Adipocyte (in vitro differentiated cells): ENCODE measurements at places on chromosomes 5 and 9.
A peak's percentile ranks its signal among the peaks of the same experiment; 100 is the strongest.

- no peak for DNase-seq
Observed at GRCh38 chr9:87882627-87883026, at the start of gene SPATA31E1. Gene SPATA31E1 (plus strand): TSS chr9:87882877. CDS start chr9:87882892, 15 bp downstream.

- DNase-seq = no peak
Observed at GRCh38 chr5:39360471-39361111, 3.7 kb downstream of the C9 start.

GRCh38 chr9:72012646-72013045 is 47.8 kb downstream of the C9orf57 start:
- DNase-seq = no peak

DNA sequence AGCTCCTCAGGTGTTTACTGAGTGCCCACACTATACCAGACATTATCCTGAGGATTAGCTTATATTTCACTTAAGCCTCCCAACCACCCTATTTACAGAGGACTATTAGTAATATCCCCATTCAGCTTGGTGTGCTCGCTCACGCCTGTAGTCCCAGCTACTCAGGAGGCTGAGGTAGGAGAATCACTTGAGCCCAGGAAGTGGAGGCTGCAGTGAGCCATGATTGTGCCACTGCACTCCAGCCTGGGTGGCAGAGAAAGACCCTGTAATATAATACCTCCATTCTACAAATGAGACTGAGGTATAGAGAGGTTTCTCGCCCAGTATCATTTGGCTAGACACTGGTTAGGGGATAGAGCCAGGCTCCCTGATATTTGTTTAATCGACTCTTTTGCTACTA is 18.0 kb upstream of the MATR3 start:
- DNase-seq = no peak

GRCh38 chr9:38137342-38137741 is 68.3 kb upstream of the SHB start:
- DNase-seq = no peak

GRCh38 chr5:1526681-1527131 is 2.9 kb upstream of the LPCAT1 start:
- DNase-seq = no peak

GRCh38 chr5:177546258-177546741 is 8.1 kb downstream of the FAM193B start:
- DNase-seq = peak; percentile 98

GRCh38 chr5:83441747-83442146 is 29.8 kb upstream of the VCAN start:
- no peak for DNase-seq
